ENCODE measurements at places on chromosomes 4 and X.

- no peak for DNase-seq
Measured at GRCh38 chrX:135944486-135944885, 29.3 kb downstream of the MMGT1 start.

GRCh38 chr4:60905162-60905561 is 295.0 kb upstream of the ADGRL3 start:
- DNase-seq = no peak

GRCh38 chr4:12852338-12853307 is 631.5 kb downstream of the RAB28 start:
- peak; percentile 11 for DNase-seq

DNA sequence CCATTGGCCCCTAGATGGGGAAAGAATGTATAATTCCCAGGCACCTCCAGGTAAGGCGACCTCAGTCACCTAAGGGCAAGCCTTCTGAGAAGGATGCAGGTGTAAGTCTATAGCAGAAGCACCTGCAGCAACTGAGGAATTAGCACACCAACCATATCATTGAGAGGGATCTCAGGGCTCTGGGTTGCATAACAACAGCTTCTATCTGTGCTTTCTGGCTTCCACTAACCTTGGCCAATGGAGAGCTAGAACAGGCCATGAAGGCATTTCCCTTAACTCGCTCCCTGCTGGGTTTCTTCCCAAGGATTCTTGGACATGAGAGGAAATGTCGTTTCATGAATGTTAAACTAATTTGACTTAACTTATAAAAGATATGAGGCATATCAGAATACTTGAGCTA is 177.8 kb upstream of the GK2 start:
- DNase-seq = no peak

DNA sequence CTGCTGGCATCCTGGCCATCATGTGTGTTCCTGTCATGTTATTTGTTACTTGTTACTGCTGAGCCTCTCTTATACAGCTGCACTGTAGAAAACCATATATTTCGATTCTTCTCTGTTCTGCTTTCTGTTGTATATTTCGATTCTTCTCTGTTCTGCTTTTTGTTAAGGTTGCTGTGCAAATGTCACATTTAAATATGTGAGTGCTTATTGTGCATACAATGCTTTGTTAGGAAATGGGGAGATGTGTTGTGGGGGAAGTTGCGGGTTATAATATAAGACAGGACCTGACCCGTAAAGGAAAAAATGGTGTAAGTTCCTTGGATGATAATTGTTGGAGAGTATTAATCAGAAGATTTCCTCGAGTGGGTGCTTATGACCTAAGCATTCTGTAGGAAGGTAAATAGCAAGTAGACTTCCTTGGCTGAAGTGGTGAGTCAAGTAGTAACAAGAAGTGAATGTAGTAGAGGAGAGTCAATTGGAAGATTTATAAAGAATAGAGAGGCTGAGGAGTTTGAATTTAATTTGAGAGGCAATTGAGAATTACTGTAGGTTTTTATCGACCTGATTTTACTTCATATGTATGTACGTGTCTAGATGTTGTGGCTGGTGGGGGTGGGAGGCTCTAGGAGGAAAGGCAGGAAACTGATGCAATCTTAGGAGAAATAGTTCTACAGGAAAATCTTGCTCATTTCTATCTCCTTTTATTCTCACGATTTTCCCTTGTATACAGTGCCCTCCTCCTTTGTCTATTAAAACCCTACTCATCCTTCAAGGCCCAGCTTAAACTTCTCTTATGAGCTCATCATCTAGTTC is 8.5 kb downstream of the OGT start:
- DNase-seq = no peak
